ENCODE measurements at places on chromosomes 13 and 19.

- DNase-seq = peak; percentile 30
Observed at GRCh38 chr19:47110521-47111005, 3.0 kb downstream of the ZC3H4 start.

GRCh38 chr19:2636897-2637683, 65.4 kb downstream of the GNG7 start:
- peak; percentile 50 for DNase-seq

DNA sequence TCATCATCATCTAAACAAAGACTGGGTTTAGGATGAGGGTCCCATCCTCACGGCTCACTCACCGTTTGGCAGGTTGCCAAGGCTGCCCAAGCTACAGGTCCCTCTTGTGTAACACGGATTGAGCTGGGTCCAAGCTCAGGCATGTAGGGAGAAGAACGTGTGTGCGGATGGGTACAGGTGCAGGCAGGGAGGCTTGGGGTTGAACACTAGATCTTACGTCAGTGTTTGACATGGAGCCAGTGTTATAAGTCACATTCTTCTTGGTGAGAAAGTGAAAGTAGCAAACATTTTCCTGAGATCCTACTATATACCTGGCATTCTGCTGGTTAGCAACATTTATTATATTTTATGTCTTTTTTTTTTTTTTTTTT, 136.8 kb upstream of the RNF113B start:
- DNase-seq = no peak

- DNase-seq = no peak
Observed at GRCh38 chr13:75480671-75481175, 1.2 kb downstream of the TBC1D4 start.

GRCh38 chr13:59532405-59532804, 631.3 kb downstream of the DIAPH3 start:
- DNase-seq = no peak

DNA sequence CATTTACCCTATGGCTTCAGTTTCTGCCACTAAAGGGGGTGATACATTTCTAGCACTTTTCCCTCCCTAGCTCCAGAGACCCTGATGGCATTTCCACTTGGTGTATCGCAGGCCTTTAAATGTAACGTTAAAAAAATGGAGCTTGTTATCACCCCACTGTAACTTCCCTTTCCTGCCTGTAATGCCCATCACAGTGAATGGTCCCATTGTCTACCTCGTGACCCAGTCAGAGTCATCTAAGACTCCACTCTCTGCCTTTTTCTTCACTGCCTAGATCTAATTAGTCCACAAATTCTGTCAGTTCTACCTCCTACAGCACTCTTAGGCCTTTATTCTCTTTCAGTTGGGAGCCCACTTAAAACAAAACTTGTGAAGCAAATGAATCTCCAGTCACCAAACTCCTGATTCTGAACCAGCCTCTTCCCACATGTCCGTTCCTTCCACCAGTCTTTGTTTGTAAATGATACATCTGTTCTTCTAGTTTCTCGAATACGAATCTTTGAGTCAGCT, 64.8 kb downstream of the NHLRC3 start:
- DNase-seq = no peak

DNA sequence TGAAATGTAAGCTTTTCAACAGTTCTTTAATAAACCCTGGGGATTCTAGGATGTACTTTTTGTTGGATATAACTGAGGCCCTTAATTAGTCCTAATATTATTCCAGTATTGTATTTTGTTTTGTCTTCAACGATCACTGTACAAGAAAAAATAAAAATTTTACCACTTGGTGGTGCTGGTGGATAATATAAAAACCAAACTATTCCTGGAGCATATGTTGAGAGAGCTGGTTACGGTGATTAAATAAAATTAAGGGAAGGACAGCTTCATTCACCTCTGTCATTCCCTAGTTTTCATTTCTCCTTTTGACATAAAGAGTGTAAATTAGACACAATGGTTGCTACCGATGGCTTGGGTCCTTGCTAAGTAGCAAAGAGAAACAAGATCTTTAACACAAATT, 598.6 kb upstream of the PCDH20 start:
- DNase-seq = no peak

DNA sequence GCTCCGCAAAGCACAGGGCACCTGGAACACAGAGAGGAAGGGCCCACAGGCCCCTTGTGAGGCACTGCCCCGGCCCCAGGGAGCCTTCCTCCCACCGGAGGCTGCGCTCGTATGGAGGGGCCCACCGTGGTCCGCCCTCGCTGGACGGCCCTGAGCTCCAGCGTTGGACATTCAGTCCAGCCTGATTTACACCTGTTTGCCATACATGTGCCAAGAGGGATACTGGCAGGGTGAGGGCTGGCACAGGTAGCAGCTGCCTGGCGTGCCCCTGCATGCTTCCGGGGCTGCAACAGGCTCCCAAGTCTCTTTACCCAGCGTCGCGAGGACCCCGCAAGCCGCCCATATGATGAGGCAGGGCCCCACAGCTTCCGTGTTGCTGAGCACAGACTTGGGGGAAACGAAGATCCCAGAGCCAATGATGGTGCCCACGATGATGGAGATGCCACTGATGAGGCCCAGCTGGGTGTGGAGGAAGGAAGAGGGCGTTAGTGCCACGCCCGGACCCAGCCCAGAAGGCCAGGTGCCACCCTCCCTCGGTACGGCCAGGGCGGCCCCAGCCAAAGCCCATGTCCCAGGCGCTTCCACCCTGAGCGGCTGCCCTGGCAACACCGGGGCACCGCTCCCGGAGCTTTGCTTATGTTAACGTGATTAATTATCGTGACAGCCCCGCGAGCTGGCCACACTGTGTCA, 5.1 kb downstream of the SLC7A9 start:
- no peak for DNase-seq

DNA sequence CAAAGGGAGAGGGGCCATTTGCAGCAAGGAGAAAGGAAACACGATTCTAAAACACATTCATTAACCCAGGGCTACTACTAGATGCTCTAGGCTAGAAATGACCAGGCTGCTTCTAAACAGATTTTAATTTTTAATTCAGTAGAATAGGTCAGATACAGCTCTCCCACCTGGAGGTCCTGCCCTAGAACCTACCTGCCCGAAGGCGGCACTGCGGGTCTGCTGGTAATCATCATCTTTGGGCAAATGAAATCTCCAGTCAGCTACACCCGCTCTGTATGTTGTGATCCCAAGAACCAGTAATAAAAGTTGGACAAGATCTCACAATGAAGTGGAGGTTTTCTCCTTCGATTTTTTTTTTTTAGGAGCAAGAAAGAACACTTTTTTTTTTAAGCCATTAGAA, 345.3 kb downstream of the ENOX1 start:
- no peak for DNase-seq

DNA sequence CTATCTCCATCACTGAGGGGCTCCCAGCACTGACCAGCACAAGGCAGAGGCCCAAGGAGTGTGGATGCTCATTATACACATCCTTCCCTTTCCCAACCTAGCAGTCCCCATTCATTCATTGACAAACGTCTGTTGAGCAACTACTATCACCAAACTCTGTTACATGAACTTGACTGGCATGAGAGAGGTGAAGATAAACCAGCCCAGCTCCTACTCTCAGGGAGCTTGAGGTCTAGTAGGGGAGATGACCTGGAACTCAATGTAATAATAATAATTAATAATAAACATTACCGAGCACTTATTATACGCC, 8.9 kb upstream of the CEACAM16 start:
- DNase-seq = no peak

DNA sequence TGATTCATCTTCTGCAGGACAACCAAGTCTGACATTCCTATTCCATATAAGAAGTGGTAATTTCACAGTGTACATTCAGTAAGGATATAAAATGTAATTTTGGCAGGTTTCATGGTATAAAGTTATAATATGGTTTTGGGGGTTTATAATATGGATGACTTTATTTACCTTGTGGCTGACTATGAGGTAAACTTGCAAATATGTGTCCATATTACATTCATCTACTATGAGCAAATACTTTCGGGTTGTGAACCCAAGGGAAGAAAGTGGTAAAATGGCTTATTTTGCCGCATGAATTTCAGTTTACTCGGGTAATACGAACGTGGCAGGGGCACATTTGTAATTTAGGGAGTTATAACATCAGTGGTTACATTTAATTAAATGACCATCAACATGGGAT, 86.7 kb upstream of the TNFSF11 start:
- no peak for DNase-seq

DNA sequence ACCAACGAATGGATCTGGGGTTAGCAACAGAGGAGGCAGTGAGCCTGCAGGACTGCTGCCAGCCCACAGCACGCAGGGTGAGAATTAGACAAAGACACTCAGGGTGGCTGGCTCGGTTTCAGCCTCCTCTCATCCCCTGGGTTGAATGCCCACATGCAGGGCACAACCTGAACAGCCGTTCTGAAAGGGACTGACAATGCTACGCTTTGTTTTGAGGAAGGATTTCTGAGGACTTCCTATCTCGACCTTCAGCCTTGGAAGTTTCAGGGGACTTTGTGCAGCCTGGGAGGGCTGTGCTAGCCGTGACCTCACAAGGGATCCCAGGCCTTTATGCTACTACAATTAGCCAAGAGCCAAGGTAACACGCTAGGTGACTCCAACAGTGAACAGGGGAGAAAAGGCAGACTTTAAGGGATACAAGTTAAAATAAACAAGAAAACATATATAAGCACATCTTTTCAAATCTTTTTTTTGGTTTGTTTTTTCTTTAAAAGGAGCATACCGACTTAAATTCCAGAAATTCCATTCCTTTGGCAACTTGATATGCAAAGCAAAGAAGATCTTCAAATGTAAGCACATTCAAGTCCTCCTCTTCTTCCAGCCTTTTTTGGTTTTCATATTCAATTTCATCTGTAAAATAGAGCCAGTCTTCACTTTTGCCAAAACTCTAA, 34.5 kb upstream of the URAD start:
- DNase-seq = no peak

DNA sequence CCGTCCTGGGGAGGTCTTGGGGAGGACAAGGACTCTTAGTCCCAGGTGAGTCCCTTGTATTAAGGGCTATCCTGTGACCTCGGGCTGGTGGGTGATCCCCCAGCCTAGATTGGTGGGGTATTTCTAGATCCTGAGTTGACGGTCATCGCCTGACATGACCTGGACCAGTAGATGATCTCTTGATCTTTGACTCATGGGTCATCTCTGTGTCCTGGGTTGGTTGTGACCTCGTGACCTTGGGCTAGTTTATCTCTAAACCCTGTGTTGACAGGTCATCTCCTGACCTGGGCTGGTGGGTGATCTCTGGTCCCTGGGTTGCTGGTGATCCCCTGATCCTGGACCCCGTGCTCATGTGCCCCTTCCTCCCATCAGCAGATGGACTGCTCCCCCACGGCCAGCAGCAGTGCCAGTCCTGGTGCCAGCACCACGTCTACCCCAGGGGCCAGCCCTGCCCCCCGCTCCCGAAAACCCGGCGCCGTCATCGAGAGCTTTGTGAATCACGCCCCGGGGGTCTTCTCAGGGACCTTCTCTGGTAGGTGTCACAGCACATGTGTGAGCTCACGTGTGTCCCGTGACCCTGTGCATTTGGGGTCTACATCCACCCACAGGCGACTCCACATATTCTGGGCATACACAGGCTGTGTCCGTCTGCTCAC, 6.3 kb downstream of the MIDN start:
- DNase-seq = no peak

DNA sequence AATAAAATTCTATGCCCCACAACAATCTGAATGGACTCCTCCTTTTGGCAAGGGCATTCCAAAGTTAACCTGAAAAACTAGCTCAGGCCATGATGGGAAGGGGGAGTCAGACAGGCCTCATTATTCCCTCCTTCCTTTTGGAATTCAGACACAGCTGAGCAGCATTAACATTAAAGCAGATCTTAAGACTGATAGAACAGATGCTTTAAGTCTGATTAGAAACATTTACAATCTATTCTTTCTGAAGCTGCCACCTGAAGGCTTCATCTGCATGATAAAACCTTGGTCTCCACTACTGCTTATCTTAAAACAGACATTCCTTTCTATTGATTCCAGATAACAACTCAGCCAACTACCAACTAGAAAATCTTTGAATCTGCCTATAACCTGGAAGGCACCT, 98.9 kb downstream of the UGGT2 start:
- no peak for DNase-seq

DNA sequence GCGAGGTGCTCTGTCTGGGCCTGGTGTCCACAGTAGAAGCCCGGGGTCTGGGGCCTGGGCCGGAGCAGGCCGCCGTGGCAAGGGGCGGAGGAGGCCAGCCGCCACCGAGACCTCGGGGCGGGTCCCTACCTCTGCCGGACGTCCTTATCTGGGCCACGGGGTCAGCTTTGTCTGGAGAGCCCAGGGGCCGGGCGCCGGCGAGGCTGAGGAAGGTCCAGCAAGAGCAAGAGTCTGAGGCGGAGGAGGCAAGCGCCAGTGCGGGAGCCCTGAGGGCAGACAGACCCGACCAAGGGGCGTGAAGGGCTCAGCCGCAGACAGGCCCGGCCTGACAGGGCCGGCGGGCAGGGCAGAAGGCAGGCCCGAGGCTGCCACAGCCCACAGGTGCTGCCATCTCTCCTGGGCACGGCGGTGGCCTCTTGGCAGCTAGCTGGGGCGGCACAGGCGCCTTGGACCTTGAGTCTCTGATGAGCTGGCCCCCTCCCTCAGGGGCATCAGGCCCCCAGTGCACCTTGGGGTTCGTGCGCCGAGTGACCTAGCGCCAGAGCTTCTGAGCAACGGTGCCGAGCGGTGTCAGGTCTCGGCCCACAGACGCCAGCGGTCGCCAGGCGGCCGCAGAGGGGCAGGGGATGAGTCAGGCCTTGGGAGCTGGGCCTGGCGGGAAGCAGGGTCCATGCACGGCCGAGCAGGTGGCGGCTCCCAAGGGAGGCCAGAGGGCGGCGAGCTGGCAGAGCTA, 19.1 kb upstream of the AKAP8 start:
- no peak for DNase-seq

DNA sequence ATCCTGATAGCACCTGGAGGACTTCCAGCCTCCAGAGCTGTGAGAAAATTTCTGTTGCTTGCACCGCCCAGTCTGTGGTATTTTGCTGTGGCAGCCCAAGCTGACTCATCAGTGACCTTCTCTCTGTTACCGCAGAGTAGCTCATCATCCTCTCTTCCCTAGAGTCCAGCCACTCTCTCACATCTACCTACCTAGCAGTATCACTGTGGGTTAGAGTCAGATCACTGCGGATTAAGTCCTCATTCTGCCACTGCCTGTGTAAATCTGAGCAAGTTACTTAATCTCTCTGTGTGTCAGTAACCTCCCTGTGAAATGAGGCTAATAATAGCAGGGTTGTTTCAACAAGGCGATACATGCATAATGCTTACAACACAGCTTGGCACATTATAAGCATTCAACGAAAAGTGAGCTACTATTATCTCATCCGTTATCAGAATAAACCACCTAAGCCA, 40.3 kb upstream of the USPL1 start:
- DNase-seq = no peak

- no peak for DNase-seq
Observed at GRCh38 chr13:34523406-34523805, 418.7 kb upstream of the NBEA start.
